ENCODE measurements at places on chromosomes 2 and 18.

DNA sequence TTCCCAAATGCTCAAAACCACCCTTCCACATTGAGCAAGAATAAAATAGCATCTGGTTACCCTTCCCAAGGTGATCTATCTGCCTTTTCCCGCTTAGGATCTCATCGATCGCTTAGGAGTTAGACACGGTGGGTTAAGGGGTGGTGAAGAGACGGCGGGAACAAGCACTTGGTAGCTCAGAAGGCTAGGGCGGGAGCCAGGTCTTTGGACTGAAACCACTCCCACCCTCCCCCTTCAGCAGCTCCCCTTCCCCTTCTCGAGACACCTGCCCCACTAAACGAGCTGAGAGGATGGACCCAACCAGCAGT is 513 bp downstream of the THOC1 start:
- DNase-seq: peak; percentile 7

GRCh38 chr2:233034091-233034882 is 1.8 kb downstream of the NEU2 start:
- DNase-seq: no peak

DNA sequence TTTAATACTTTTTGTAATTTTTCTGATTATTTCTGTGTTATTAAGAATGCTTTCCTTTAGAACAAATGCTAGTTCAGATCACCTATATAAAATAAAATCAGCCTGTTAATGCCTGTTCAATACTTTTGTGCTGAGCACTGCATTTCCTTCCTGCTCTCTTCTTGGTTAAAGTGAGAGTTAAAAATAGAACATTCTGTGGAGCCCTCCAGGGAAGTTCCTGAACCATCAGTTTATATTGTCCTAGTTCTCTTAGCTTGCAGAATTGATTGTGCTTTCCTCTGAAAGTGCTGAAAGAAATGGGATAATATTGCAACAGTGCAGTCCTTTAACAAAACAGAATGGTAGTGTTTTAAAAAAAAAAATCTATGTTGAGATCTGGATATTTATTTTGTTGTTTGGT is 74.6 kb upstream of the UBXN4 start:
- DNase-seq: no peak

DNA sequence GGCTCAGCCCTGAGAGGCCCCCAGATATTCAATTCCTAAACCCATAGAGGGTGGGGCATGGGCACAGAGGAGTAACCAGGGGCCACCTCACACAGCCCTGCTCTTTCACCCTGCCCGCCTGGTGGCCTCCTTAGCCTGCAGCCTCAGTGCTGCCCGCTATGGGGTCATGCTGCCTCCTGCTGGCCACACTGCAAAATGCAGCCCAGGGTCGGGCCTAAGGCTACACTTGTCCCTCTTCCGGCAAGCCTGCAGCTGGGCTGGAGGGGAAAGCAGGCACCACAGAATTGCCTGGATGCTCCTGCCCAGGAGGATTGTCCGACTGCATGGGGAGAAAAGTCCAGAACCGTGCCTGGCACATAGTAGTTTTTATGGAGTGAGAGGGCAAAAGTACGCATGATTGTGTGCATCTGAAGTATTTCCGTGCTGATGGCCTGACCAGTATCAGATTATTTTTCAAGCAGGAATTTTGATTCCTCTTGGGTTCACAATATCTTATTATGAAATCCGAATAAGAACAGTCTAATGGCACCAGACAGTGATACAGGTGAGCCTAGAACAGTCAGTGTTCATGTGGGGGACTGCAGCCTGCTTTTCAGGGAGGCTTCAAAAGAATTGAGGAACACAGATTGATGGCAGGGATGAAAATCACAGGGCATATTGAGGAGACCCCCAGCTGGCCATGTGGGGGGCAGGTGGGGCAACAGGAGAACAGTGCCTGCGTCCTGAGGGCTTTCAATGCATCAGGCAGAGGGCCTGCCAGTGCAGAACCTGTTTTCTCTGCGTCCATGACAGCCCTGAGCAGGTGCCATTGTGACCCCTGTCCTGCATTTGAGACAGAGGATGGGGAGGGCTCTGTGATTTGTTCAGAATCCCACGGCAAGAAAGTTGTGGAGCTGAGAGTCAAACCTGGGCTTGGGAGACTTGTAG is 51.2 kb upstream of the ALPP start:
- peak; percentile 78 for DNase-seq

GRCh38 chr18:6255116-6255705 is 159.5 kb downstream of the L3MBTL4 start:
- no peak for DNase-seq
